ENCODE measurements at places on chromosomes 1 and 21. TPM values are rescaled to one million over a fixed set of nuclear protein-coding genes. Genes with fewer than 3 reads are reported as not detected.

- DNase-seq: no peak
These were observed 47.5 kb downstream of the YARS1 start for GRCh38 chr1:32769524-32770220.

The SLC30A2 gene
- 24.4 TPM for total RNA-seq

The ELAPOR1 gene
- 25.6 TPM for total RNA-seq

DNA sequence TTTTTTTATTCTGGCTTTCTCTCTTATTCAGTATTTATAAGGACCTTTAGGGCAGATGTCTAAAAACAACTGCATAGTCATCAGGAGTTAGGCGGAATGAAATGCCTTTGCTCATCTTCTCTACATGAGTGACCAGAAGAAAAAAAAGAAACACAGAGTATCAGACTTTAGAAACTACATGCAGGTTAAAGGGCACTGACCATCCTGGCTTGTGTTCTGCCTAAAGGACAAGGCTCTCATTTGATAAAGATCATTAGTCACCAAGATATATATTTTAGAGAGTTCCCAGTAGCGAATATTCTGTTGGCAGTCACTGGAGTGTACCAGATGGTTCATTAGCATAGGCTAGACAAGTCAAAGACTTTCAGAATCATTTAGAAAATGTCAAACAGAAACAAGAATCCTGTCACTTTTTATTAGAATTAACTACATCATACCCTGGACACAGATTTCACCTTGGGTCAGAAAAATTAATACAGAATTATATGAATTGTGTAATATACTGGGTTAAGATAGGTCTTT, 145.6 kb downstream of the NR5A2 start:
- no peak for DNase-seq

DNA sequence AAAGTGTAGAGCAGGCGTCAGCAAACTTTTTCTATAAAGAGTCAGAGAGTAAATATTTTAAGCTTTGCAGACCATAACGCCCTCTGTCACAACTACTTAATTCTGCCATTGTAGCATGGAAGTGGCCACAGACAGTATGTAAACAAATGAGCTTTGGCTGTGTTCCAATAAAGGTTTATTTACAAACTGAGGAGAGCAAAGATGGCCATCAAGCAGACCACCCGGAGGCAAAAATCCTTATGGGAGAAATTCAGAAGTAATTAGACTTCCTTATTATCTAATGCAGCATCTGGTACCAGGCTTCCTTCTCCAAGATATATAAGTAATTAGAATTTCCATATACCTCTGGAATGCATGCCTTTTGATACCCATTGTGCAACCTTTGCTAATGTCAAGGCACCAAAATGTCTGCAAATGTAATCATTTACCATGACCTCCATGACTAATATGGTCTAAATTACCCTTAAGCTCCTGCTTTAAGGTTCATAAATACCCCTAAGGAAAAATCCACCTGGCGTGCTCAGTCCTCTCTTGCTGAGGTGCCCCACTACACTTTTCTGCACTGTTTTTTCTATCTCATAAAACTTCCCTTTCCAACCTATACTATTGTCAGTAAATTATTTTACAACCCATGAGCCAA, 377.8 kb downstream of the MATN1 start:
- no peak for DNase-seq

The PDE9A gene
- 15.2 TPM for total RNA-seq

GRCh38 chr1:33424205-33424604, 6.7 kb downstream of the PHC2 start:
- DNase-seq: no peak

DNA sequence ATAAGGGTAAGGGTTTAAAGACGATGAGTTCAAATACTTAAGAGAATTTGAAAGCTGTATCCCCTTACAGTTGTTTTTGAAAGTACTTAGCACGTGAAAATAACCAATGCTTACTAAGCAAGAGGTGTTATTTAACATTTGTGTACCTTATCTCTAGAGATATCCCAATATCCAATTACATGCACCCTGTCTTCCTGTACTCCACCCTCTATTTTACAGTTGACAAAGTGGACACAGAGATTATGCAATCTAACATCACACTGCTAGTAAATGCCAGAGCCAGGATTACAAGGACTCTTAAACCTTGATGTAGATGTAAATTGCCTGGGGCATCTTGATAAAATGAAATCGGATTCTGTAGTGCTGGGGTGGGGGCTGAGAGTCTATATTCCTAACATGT, 72.0 kb downstream of the GDAP2 start:
- DNase-seq: no peak

GRCh38 chr1:20404466-20404865, 81.5 kb downstream of the CAMK2N1 start:
- no peak for DNase-seq

- no peak for DNase-seq
These were observed 8.7 kb downstream of the ITSN1 start for GRCh38 chr21:33650929-33651509.

The PRMT6 gene
- total RNA-seq: 31.4 TPM

The INSRR gene
- not detected for total RNA-seq

- no peak for DNase-seq
These were observed 151.5 kb downstream of the FCRL5 start for GRCh38 chr1:157400766-157401165.

DNA sequence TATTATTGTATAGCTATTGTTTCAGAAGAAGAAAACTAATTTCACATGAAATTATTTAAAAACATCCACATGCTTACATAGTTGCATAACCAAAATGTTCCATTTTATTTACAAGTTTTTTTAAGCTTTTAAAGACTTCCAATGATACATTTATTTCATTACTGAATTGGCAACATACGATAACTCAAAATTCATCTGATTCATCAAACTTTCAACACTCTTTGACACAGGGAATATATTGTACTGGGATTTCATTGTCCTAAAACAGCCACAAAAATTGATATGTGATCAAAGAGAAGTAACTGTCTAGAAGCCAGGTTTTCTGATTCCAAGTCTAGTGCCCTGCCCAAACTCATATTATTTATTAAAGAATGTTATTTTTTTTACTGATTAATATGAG, 131.4 kb upstream of the USP24 start:
- DNase-seq: no peak

DNA sequence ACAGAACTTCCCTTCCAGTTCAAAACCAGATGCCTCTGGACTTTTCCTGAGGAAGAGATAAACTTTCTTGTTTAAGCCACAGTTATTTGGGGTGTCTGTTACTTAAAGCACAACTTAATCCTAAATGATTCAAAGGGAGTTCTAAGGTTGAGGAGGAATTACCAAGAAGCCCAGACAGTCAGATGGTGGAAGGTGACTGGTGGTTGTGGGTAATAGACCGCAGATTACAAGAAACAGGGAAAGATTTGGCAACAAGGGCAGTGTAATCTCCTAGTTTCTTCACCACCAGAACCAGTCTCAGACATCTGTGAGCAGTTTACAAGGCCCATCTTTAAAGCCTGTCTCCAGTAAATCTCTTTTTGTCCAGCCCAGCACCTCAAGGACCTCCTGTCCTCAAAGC, 130.1 kb upstream of the CTTNBP2NL start:
- no peak for DNase-seq

All from type B pancreatic cell (in vitro differentiated cells).